CD4-positive, alpha-beta T cell (primary cell): ENCODE measurements at places on chromosomes 7 and 10. TPM values are rescaled to one million over a fixed set of nuclear protein-coding genes. Genes with fewer than 3 reads are reported as not detected.

GRCh38 chr7:25388681-25389080, 160.4 kb upstream of the NPVF start:
- no peak for DNase-seq

DNA sequence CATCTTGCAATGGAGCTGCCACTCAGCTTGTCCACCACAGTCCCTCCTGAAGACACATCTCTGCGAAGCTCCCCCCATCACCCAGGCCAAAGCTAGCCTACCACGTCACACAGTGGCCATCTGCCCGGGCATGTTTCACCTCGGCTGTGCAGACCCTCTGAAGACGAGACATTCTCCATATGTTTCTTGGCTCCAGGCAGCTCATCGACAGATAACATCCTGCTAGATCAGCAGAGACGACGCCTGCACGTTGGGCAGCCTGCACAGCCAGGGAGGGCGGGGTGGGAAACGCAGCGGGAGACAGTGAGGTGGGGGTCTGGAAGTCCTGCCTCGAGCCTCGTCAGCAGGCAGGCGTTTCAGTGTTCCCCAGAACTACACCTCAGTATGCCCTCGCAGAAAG, 53.0 kb downstream of the PTPRN2 start:
- DNase-seq: no peak

- DNase-seq: no peak
Observed at GRCh38 chr10:97673736-97674525, 13.1 kb downstream of the AVPI1 start.

DNA sequence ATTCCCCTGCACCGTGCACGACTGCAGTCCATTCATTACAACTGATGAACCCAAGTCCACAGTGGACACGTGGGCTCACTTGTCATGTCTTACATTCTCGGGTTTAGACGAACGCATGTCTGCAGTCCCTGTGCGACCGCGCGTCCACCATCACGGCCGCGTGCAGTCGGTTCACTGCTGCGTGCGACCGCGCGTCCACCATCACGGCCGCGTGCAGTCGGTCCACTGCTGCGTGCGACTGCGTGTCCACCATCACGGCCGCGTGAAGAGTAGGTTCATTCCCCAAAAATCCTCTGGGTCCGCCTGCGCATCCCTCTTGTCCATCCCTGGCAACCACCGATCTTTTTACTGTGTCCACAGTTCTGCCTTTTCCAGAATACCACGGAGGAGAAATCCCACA, 100.5 kb downstream of the MAD1L1 start:
- DNase-seq: no peak

- DNase-seq: no peak
Observed at GRCh38 chr10:89699581-89700064, 1.8 kb upstream of the KIF20B start.

VAX1 gene
- total RNA-seq: not detected

SFRP4 gene
- total RNA-seq: not detected
